A549 treated with AZD2906 at 1 μM for 4 hours (cell line): ENCODE measurements at places on chromosomes 6 and 20. TPM values are rescaled to one million over a fixed set of nuclear protein-coding genes. Genes with fewer than 3 reads are reported as not detected.

The OPN5 gene
- total RNA-seq, result not detected in 5 replicates

The TRIM15 gene
- total RNA-seq, result 0.03 to 0.24 TPM in 2 of 5 replicates, not detected in the others

The ME1 gene
- total RNA-seq, result 34.9 to 43.2 TPM (median 37.2 TPM) in 5 replicates

The WFDC12 gene
- total RNA-seq, result not detected in 5 replicates
